CD8-positive, alpha-beta T cell (primary cell): ENCODE measurements at places on chromosomes 2 and 18.
A peak's percentile ranks its signal among the peaks of the same experiment; 100 is the strongest.

- peak; percentile 40 for DNase-seq
Observed at GRCh38 chr2:84495539-84496146, 20.7 kb upstream of the DNAH6 start.

DNA sequence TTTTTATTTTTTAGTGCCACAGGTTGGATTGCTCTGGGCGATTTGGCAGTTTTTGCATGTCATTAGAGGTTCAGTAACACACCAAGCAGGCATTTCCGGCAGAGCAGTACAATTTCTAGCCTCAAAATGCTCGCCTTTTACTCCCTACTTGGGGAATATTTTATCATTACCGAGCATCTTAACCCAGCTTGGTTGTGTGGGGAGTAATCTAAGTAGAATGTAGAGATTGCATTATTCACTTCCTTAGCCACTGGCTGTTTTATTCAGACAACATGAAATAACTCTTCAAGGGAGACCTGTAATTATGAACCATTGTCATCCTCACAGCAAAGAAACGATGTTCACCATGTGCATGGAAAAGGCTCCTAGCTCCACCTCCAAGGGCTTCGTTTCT is 13.1 kb downstream of the GRP start:
- DNase-seq, result no peak

DNA sequence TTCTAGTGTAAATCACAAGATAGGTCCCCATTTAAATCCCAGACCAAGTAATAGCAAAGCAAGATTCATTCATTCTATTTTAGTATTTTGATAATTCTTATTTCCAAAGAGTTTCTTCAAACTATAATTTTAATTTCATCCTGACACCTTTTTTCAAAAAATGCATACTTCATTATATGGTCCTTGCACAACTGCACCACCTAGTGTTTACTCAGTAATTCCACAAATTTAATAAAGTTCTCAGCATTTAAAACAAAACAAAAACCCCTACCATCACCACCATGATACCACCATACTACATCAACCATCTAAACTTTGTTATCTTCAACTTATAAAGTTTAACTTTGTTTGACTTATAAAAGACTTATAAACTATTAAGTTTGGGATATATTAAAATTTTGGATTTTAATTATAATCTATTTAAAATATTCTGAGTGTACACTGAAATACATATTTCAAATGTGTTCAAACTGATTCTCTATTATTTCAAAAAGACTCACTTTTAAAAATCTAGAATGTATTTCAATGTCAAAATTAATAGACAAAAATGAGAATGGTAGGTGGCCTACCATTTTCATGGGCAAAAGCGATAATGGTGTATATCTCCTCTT is 44.2 kb downstream of the WDPCP start:
- no peak for DNase-seq

DNA sequence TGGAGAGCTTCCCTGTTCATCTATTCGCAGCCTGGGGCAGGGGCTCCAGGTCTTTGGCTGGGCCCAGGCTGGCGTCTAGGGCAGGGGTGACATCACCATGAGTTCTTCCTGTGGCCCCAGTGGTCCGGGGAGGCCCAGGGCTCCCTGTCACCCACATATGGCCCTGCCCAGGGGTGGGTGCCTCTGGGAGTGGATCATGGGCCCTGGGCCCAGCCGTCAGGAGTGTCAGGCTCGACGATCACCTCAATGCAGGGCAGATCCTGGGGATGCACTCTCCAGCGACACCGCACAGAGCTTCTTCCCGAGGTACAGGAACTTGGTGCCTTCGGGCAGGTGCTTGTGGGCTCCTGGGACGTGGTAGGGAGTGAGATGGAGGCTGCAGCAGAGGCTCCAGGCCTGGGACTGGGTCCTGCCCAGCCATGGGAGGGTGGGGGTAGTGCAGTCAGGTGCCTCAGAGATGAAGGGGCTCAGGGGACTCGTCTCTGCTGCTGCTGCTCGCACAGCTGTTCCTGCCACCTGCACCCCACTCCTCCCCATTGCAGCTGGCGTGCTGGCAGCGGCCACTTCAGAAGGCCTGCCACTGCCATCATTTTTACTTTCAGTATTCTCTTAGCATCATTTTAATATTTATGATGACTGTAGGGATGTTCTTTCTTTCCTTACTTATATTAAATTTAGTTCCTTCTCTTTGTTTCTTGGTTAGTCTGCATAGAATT is 196.0 kb upstream of the VRK2 start:
- DNase-seq, result no peak
